B cell (primary cell): ENCODE measurements at places on chromosomes 5 and 9. TPM values are rescaled to one million over a fixed set of nuclear protein-coding genes. Genes with fewer than 3 reads are reported as not detected.

- H3K4me1 ChIP-seq = peaks cover 23% of the 10 kb centered on the region
- no peak for DNase-seq
- H3K27me3 ChIP-seq = no peaks in the 10 kb centered on the region
- H3K27ac ChIP-seq = no peak overlapping the region
- no peak overlapping the region for H3K4me3 ChIP-seq
These were observed 3.6 kb upstream of the PSMD5 start for GRCh38 chr9:120846251-120846889.

Gene IFNB1
- total RNA-seq = not detected in 2 replicates

GRCh38 chr9:10237584-10237983, 375.2 kb downstream of the PTPRD start:
- H3K36me3 ChIP-seq = no peaks in the 10 kb centered on the region
- DNase-seq = no peak
- no peaks in the 10 kb centered on the region for H3K27me3 ChIP-seq
- H3K27ac ChIP-seq = no peak overlapping the region
- no peaks in the 10 kb centered on the region for H3K4me1 ChIP-seq

DNA sequence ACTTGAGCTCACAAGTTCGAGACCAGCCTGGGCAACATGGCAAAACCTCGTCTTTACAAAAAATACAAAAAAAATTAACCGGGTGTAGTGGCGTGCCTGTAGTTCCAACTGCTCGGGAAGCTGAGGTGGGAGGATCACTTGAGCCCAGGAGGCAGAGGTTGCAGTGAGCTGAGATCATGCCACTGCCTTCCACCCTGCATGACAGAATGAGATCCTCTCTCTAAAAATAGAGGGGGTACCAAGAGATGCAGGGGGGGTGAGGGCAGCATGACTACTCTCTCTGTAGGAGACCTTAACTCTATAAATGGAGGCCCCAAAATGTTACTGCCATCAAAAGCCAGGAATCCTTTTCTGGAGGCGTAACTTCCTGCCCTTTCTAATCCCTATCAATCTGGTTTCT, 243.9 kb downstream of the DOCK8 start:
- no peaks in the 10 kb centered on the region for H3K4me1 ChIP-seq
- no peaks in the 10 kb centered on the region for H3K27me3 ChIP-seq
- peaks cover 79% of the 10 kb centered on the region for H3K36me3 ChIP-seq

Gene ST8SIA4
- 42.6 and 49.3 TPM in 2 replicates for total RNA-seq

- H3K4me1 ChIP-seq = no peaks in the 10 kb centered on the region
- no peak overlapping the region for H3K27ac ChIP-seq
- no peak for DNase-seq
- no peaks in the 10 kb centered on the region for H3K27me3 ChIP-seq
- H3K36me3 ChIP-seq = peaks cover 1% of the 10 kb centered on the region
- H3K4me3 ChIP-seq = no peak overlapping the region
These were observed 51.7 kb upstream of the LRRTM2 start for GRCh38 chr5:138926688-138927448.
